ENCODE measurements at places on chromosomes 6 and 20.
A peak's percentile ranks its signal among the peaks of the same experiment; 100 is the strongest.

- no peak overlapping the region for H3K4me3 ChIP-seq
- DNase-seq = no peak
- no peaks in the 10 kb centered on the region for H3K27me3 ChIP-seq
- no peaks in the 10 kb centered on the region for H3K4me1 ChIP-seq
- no peak overlapping the region for H3K27ac ChIP-seq
Observed at GRCh38 chr6:55895972-55896730, 20.8 kb upstream of the BMP5 start.

DNA sequence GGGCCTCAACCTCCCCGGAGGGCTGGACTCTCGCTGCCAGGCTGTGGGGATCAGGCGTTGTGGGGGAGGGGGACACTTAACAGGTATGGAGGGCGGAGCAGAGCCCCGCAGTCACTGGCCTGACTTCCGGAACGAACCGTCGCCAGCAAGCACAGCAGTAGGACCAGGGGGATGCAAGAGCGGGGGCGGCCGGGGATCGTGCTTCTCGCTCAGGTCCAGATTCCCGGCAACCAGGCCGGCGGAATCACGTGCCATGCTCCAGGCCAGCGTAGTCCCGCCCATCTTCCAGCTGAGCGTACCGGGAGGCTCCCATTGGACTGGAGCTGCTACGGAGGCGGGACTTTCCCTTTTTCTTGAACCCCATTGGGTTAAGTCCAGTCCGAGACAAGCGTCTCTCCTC lies 10.0 kb upstream of the POU5F1 start:
- no peaks in the 10 kb centered on the region for H3K27me3 ChIP-seq
- H3K4me1 ChIP-seq = peaks cover 5% of the 10 kb centered on the region
- H3K4me3 ChIP-seq = peak overlapping the region; percentile 81
- peak; percentile 68 for DNase-seq

GRCh38 chr6:14309516-14309915 lies 191.9 kb downstream of the CD83 start:
- no peak overlapping the region for H3K27ac ChIP-seq
- H3K36me3 ChIP-seq = no peaks in the 10 kb centered on the region
- H3K4me3 ChIP-seq = no peak overlapping the region
- no peak for DNase-seq
- peaks cover 2% of the 10 kb centered on the region for H3K4me1 ChIP-seq
- H3K27me3 ChIP-seq = no peaks in the 10 kb centered on the region

DNA sequence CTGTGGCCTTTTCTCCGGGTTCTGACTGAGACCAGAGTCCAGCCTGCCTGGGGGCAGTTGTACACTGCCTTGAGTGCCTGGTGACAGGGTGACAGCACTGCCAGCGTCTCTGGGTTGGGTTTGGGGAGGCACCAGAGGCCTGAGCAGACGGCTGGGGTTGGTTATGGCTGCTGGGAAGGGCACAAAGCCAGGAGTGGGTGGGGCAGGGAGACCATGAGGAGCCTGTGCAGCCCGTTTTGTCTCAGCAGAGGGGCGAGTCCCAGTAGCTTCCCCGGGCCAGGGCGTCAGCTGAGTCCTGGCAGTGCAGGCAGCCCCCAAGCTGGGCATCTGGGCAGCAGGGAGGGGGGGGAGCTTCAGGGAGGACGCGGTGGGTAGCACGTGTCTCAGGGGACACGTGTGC lies 15.3 kb upstream of the SULF2 start:
- H3K4me3 ChIP-seq = no peak overlapping the region
- no peaks in the 10 kb centered on the region for H3K27me3 ChIP-seq
- DNase-seq = no peak
- no peaks in the 10 kb centered on the region for H3K4me1 ChIP-seq

DNA sequence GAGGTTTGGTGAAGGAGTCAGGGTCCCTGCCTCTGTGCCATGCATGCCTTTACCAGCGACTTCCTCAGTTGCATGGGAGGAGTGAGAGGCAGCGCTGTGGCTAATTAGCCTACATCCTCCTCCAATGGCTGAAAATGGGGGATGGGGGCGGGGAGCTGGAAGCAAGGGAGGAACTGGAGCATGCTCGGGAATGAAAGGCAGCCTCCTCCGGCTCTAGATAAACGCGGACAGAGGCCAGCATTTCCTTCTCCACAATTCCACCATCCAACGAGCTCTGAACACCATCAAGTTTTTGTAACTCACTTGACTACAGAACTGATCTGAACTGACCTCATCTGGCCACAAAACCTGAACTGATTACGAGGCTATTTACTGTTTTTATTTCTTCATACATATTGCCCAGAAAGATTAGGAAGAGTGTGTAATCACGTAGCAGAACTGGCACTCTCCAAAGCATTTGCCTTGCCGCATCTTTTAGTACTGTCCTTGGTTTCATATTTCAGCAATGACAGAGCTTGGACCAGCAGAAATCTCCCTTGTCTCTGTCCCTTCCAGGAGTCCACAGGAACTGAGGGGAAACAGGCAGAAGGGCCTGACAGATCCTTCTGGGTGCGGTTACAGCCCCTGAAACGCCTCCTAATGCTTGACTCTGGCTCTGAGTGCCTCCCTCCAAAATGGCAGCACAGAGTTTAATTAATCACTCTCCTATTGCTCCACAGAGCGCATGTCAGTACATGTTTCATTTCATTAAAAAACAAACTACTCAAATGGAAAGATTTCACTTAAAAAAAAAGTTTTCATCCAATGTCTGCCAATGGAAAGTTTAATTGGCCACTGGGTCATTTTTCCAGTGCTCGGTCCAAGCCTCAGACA lies 58.2 kb upstream of the TRAF3IP2 start:
- H3K4me3 ChIP-seq = no peak overlapping the region
- H3K27ac ChIP-seq = peak overlapping the region; percentile 30
- H3K4me1 ChIP-seq = peaks cover 5% of the 10 kb centered on the region
- H3K36me3 ChIP-seq = peaks cover 46% of the 10 kb centered on the region
- DNase-seq = no peak
- no peaks in the 10 kb centered on the region for H3K27me3 ChIP-seq
